ENCODE measurements at places on chromosomes 4 and X.
A peak's percentile ranks its signal among the peaks of the same experiment; 100 is the strongest.

DNA sequence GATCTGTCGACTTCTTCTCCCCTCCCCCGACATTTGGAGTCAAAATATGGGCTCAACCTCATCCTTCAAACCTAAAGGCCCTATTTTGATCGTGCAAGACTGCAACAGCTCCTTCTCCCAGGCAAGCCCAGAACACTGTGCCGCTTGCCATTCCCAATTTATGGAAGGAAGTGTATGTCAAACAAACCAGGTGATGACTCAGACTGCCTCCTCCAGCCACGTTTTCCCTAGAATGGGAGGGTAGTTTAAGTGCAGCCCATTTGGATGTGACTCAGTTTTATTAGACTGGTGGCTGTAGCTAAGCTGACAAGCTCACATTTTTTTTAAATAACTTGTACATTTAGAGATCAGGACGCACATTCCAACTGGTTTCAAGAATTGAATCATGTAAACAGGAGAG lies 570.4 kb upstream of the DIPK2B start:
- DNase-seq = no peak

DNA sequence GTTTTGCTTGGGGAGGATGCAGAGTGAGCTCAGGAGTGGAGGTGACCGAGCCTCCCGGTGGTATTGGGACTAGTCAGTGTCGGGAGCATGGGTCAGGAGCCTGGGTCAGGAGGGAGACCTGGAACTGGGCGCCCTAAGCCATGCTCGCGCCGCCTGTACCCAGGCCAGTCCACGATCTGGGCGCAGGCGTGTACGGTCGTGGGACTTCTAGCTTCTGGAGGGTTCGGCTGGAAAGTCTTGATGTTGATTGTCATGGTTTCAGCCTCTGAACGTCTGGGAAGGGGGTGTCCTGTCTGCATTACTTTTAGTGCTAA lies 244 bp downstream of the EIF2S3 start:
- no peak for DNase-seq

DNA sequence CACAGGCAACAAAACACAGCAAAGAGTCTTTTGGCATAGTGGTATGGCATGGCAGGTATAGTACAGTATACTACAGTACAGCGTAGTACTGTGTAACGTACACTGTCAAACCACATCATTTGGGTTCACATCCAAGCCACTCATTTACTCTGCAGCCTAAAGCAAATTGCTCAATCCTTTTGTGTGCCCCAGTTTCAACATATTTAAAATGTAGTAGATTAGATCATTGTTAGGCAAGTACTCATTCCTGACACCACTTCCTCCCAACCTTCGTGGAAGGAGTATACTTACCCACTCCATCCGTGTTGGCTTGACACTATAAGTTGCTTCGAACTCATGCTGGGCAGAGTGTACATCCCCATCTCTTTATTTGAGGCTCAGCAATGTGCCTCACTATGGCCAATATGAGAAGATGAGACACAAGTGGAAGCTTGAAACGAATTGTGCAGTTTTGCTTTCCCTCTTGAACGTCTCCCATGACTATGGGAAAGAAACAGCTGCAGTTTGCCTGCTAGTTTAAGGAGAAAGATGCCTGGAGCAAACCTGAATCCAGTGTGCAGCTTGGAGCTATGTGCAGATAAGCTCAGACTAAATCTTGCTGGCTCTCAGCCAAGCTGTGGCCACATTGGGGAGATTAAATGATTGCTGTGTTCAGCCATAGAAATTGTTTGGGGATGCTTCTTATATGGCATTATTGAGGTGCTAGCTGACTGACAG lies 85.7 kb upstream of the TBL1X start:
- DNase-seq = no peak

- DNase-seq = no peak
These were observed 94.2 kb upstream of the ENPEP start for GRCh38 chr4:110381784-110382183.

- DNase-seq = no peak
These were observed 156.2 kb downstream of the ENOX2 start for GRCh38 chrX:130746709-130747342.

DNA sequence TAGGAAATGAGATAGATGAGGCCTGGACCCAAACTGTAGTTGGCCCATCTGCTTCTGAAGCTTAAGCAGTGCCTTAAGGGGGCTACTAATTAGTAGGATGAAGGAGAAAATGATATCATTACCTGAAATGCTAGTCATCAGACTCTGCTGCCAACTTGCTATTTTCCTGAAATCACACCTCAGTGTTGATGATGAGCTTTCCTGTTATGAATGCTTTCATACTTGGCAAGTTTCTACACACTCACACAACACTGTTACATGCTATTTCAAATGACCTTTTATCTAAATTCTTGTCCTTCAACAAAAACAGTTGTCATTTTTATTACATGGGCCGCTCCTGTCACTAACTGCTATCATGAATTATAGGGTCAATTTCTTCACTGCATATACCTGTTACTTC lies 416.0 kb downstream of the PRDM5 start:
- no peak for DNase-seq

DNA sequence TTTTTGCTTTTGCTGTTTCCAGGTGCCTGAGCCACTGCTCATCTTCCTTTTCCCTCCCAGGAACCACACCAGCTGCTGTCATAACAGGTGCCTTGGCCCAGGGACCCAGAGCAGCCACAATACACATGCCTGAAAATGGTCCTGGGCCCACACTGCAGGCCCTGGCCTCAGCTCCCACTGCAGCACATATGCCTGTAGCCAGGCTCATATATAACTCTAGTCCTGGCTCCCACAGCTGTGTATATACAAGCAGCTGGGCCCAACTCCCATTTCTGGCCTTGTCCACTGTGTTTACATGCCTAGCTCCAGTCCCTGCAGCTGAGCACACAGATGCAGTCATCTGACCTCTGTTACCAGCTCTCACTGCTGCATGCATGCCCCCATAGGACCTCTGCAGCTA lies 930.5 kb downstream of the ADGRL3 start:
- no peak for DNase-seq

GRCh38 chrX:72105436-72105835 lies 26.3 kb downstream of the RTL5 start:
- no peak for DNase-seq

DNA sequence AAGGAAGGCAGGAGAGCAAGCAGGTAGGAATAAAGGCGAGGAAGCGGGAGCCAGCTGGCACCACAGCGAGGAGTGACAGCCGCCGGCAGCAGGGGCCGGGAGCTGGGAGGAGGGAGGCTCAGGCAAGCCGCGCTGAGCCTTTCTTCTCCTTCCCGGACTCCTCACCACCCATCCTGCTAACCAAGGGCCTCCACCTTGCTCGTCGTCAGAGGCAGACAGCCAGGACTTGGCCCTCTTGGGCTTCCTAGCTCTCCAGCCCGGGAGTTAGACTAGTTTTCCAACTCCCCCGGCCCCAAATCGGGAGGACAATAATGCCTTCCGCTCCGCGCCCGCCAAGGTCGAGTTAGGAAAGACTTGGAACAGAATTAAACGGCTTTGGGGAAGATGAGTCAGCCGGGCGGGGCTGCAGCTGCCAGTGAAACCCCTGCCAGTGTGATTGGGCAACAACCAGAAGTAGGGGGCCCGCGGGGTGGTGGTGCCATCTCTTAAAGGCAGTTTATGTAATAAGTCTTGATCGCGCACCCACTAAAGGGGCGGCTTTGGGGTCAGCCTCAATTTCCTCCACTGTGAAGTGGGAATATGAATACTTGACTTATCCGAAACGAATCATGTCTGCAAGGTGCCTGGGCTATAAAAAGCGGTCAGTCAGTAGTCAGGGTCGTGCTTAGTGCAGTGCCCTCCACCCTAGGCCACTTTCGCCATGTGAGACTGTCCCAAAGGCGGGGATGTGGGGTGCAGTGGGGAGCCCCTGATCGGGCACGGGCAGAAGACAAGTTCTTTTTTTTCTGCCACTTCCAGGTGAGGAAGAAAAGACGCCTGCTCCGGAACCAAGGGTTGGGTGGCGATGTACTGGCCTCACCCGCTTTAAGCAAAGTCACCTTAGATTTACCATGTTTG lies 6.7 kb upstream of the HSD17B10 start:
- DNase-seq = peak; percentile 77

DNA sequence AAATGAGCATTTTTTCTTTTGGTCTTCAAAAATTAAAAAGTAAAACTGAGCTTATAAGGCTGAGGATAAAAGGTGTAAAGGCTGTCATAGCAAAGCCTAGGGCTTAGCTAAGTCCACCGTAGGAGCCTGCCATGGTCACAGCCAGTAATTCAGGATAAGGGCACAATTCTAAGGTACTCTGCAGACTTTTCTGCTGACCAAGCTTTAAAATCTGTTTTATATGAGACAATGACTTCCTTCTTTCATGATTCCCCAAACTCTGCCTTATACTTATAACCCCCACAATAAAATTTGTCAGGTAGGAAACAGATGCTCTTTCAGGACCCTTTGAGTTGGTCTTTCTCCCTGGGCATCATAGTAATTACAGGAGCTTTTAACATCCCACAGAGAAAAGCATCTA lies 138.5 kb downstream of the COL4A6 start:
- no peak for DNase-seq

DNA sequence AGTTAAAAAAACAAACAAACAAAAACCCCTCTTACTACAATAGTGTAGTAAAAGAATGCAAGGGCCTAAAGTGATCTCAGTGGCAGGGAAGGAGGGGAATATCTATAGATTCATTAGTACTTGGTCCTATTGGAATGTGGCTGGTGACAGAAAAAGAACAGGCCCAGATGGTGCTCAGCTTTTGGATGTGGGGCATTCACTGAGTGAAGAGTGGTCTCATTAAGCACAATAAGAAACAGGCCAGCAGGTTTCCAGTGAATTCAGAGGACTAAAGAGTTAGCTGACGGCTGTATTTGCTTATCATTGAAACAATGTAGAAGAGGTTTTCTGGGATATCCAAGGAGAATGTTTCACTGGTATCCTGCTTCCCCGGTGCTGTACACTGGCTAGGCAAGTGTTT lies 243.8 kb upstream of the HHIP start:
- DNase-seq = no peak

GRCh38 chr4:171650543-171650942 lies 162.7 kb upstream of the GALNTL6 start:
- DNase-seq = no peak

GRCh38 chrX:9942086-9942485 lies 25.1 kb upstream of the CLDN34 start:
- no peak for DNase-seq

DNA sequence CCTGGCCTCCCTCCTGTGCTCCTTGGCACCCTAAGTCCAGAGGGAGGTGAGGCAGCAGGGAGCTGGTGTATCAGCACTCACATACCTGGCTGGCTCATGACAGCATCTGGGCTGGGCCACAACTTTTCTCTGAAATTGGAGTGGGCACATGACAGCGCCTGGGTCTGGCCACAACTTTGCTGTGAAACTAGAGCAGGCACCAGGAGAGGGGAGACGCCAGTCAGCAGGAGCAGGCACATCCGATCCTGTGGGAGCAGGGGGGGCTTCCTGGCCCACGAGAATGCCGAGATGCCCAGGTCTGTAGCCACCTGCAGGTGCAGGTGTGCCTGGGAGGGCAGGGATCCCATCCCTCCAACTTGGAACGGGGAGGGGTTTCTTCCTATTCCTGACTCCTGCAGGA lies 69.7 kb upstream of the PPP3CA start:
- DNase-seq = no peak

DNA sequence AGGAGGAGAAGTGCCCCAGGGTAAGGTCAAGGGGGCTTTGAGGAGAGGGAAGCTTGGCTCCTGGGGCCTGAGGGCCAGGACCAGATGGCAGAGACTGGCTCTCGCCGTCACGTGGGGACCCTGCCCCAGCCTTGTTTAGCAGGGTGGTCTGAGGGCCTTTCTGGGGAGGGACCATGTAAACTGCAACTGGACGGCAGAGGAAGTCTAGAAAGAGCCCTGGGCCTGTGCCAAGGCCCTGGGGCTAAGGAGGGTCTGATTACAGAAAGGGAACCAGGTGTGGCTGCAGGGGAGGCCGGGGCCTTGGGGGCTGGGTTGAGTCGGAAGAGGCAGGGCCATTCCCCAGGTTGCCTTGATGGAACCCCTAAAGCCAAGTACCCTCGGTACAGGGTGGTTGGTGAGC lies 1.8 kb upstream of the HGFAC start:
- DNase-seq = peak; percentile 34

DNA sequence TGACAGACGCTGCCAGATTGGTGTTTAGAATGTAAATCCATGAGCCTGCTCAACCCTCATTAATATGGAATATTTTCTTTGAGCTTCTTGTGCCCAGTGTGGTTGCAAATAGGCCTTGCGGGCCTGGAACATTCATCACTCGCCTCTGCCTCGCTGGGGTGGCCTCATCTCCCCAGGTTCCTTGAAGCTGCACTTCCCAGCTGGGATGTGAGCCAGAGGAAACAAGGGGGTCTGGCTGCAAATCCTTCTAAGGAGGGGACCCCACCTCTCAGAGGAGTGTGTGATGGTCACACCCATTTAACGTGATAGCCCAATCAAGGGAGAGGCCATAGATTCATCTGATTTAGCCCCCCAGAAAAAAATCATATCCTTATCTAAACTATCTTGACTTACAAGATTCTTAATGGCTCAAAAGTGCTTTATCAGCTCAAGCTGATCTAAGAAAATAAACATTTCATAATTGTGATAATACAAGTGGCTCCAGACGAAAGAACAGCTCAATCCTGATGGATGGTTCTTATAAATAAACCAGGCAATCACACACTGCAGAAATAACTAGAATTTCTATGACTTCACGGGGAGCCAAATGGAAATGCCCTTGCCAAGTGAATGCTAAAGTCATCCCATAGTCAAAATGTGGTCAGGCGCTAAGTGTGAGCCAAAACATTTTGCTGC lies 189.9 kb downstream of the PTTG2 start:
- DNase-seq = no peak

- no peak for DNase-seq
These were observed 329.7 kb upstream of the GATB start for GRCh38 chr4:152090543-152090942.

GRCh38 chr4:80265571-80266252 lies 752 bp upstream of the FGF5 start:
- DNase-seq = no peak

DNA sequence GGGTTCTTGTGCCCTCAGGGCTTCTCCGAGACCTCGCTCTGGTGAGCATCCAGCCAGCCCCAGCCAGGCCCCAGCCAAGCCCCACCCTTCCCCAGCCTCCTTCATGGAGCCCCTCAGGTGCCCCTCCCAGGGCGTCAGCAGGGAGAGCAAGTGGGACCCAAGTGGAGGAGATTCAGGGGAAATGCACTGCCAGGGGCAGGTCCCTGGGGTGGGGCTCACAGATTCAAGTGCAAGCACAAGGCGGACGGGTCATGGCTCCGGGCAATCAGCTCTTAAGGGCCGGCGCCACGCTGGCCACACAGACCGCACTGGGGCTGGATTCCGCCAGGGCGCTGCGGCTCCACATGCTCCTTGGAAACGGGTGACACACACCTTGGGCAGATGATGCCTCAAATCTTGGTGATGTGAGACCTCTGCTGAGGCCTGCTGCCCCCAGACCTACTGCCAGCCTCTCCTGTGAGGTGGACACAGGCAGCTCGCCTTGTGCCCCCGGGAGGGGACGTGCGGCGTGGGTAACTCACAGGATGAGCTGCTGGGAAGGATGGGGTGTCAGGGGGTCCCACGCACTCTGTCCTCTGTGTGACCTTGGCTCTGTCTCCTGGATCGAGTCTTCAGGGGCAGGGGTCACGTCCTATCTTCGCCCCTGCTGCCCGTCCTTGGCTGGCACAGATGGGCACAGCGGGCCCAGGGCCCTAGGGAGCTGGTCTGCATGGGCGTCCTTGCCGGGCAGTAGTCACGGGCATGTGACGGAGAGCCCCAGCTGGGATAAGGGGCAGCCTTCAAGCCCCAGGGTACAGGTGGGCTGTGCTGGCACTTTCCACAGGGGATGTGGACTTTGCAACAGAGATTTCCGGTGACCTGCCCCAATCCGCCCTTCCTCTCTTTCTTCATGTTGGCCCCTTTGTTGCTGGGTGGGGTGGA lies 17.1 kb downstream of the NAT8L start:
- DNase-seq = no peak
